Inflammatory macrophage treated with lipopolysaccharide for 1 hour (primary cell): ENCODE measurements at places on chromosomes 16 and 17.

DNA sequence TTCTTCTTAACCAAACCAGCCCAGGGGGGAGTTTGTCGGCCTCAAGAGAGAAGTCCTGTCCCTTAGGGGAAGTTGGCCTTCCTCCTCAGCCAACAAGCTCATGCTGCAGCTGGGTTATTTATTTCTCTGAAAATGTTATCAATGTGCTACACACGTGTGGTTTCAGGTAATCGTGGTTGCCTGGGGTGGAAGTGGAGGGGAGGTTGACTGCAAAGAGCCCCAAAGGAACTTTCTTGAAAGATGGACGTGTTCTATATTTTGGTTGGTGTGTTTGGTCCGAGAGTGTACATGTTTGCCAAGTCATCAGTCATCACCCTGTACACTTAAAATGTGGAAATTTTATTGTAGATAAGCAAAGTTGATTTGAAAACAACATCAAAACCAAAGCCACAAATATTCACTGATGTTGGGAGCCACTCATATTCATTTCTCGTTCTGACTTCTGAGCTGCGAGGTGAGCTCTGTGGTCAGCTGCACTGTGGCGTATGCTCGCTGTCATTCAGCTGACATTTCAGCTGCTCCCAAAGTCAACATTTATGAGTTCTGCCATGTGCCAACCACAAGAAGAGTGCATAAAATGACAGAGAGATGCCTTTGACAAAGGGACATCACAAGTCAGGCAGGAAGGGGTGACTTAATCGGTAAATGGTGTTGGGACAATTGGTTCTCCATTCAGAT lies 26.5 kb upstream of the ADGRG1 start:
- DNase-seq: no peak

DNA sequence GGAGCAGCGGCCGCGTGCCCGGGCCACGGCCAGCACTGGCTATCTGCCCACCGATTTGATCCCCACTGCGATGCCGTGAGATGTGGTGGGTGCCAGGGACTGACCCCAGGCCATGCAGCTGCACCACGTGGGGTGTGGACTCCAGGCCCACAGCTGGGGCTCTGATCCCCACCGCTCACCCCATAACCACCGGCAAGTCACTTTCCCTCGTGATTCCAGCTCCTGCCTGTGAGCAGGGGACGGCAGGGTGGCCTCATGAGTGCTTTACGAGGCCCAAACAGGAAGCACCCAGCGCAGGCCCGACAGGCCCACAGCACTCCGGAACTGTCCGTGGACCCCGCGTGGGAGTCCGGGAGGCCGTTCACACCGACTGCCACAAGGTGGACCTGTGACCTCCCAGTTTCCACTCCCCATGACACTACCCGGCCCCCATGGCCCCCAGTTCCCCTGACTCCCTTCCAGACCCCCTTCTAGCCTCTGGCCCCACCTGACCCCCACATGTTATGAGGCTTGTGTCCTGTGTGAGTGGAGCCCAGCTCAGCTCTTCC lies 616 bp downstream of the PTX4 start:
- no peak for DNase-seq

- DNase-seq: no peak
These were observed 25.8 kb upstream of the NAT9 start for GRCh38 chr17:74801896-74802295.

GRCh38 chr17:13827118-13827517 lies 225.4 kb upstream of the HS3ST3A1 start:
- no peak for DNase-seq

- DNase-seq: no peak
These were observed 7.1 kb downstream of the NUDT16L1 start for GRCh38 chr16:4700380-4700996.

DNA sequence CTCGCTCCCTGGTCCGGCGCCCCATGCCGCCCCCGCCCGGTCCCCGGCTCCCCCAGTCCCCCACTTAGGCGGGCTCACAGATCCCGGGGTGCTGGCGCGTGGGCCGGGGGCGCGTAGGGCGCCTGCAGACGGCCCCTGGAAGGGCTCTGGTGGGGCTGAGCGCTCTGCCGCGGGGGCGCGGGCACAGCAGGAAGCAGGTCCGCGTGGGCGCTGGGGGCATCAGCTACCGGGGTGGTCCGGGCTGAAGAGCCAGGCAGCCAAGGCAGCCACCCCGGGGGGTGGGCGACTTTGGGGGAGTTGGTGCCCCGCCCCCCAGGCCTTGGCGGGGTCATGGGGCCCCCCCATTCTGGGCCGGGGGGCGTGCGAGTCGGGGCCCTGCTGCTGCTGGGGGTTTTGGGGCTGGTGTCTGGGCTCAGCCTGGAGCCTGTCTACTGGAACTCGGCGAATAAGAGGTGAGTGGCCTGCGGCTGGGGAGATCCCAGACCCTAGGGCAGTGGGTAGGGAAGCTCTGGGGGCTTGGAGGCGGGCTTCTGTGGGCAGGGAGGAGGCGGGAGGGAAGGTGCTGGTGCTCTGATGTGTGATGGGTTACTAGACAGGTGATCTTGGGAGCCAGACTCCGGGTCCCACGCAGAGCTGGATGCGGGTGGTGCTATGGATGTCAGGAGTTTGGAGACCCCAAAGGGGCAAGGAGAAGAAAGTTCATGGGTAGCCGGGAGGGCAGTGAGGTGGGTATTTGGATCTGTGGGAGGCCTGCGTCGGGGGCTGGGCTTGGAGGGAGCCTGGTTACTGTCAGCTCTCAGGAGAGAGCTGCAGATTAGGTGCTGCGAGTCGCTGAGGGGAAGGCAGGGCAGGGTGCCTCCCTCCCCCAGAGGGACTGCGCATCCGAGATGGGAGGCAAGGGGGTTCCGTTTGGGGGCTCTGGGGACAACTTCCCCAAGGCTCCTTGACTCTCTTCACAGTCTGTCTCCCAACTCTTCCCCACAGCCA lies 560 bp downstream of the EFNB3 start:
- DNase-seq: no peak

DNA sequence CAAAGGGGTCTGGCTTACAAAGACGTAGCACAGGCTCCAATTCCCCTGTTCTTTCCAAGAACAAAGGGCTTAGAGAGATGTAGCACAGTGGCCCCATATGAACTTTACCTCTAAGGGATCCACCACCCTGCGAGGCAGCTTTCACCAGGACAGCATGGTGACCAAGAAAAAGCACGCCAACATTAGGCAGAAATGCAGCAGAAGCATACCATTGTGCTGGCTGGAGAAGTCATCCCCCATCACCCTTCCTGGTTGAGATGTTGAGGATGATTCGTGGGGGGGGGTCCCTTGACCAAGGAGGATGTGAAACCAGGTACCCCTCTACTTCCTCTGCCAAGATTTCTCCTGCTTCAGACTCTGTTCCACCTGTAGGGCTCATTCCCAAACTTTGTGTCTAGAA lies 48.4 kb downstream of the TMEM114 start:
- no peak for DNase-seq

DNA sequence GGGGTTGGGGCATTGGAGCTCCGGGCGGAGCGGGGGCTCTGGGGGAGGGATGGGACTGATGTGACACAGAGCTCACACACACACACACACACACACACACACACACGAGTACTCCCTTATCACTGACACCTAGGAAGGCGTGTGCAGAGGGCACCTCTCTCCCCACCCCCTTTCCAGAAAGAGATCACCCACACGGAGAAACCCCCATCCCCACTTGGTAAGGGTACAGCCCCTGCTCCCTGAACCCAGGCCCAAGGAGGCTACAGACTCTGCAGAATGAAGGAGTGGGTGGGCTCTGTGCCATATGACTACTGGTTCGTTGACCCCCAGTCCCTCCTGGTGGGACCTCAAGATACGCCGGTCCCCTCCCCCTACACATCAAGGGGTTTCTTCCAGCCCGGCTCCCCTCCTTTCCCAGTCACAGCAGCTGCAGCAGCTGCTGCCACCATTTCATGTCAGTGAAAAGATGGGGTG lies 8.7 kb upstream of the ARHGAP23 start:
- DNase-seq: no peak

GRCh38 chr17:50080827-50081226 lies 14.3 kb upstream of the PDK2 start:
- no peak for DNase-seq

GRCh38 chr16:49712106-49712505 lies 143.8 kb downstream of the ZNF423 start:
- no peak for DNase-seq

DNA sequence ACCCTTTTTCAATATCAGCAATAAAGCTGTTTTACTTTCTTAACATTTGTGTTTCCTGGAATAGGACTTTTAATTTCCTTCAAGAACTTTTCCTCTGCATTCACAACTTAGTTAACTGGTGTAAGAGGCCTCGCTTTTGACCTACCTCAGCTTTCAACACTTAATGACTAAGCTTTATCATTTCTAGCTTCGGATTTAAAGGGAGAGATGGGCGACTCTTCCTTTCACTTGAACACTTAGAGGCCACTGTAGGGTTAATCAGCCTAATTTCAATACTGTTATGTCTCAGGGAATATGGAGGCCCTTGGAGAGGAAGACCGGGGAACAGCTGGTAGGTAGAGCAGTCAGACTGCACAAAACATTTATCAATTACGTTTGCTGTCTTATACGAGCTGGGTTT lies 4.7 kb downstream of the SYNRG start:
- DNase-seq: no peak

- DNase-seq: peak; percentile 77
These were observed 685 bp downstream of the PAQR4 start for GRCh38 chr16:2969545-2970521.

GRCh38 chr17:57121308-57122042 lies 36.4 kb downstream of the AKAP1 start:
- peak; percentile 15 for DNase-seq

- DNase-seq: no peak
These were observed 60.2 kb downstream of the ACSM1 start for GRCh38 chr16:20637247-20637646.

GRCh38 chr16:12513076-12513790 lies 290.5 kb downstream of the CPPED1 start:
- DNase-seq: no peak

DNA sequence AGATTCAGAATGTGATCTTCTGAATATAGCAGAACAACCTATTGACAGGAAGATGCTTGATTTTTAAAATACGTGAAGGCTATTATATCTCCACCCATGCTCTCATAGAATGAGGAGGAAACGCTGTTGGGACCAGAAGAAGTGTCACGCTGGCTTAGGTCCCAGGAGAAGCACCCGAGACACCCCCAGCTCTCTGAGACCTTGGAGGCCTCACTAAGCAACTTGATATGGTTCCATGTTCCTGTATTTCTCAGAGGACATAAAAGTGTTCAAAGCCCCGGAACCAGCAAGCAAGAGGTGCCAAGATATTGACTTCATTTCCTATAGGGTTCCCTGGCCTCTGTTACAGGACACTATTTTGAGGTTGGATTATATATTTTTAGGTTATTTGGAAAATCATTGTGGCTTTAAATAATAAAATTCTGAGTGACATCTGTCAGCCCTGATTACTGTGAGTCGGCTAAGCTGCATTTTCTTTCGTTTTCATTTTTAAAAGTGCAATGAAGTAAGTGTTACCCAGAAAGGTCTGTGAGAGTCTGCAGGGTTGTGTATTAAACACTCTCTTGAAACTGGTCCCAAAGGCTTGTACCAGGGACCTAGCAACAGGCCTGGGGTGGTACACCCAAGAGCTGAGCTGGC lies 400.0 kb downstream of the SOX9 start:
- no peak for DNase-seq

DNA sequence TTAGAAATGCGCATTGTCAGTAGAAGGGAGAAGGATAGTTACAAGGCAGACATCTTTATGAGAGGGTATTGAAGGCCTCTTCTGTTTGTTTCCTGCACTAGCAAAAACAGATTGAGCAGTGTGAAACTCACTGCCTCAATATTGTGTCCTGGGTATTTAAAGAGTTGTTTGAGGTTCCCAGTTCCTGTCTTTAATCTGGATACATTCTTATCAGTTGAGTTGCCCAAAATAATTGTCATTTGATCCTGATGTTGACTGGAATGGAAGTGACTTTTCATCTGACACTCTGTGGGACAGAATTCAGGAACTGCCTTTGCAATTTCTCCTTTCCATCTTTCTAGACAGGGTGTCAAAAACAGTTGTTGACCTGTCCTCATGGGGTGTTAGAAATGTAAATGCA lies 1.7 kb downstream of the ATP6V0A1 start:
- peak; percentile 14 for DNase-seq

- DNase-seq: no peak
These were observed 133.4 kb downstream of the MAP2K6 start for GRCh38 chr17:69547947-69548346.

GRCh38 chr17:34313164-34313563 lies 6.1 kb upstream of the CCL8 start:
- no peak for DNase-seq

GRCh38 chr16:914440-914839 lies 56.3 kb downstream of the LMF1 start:
- peak; percentile 12 for DNase-seq

DNA sequence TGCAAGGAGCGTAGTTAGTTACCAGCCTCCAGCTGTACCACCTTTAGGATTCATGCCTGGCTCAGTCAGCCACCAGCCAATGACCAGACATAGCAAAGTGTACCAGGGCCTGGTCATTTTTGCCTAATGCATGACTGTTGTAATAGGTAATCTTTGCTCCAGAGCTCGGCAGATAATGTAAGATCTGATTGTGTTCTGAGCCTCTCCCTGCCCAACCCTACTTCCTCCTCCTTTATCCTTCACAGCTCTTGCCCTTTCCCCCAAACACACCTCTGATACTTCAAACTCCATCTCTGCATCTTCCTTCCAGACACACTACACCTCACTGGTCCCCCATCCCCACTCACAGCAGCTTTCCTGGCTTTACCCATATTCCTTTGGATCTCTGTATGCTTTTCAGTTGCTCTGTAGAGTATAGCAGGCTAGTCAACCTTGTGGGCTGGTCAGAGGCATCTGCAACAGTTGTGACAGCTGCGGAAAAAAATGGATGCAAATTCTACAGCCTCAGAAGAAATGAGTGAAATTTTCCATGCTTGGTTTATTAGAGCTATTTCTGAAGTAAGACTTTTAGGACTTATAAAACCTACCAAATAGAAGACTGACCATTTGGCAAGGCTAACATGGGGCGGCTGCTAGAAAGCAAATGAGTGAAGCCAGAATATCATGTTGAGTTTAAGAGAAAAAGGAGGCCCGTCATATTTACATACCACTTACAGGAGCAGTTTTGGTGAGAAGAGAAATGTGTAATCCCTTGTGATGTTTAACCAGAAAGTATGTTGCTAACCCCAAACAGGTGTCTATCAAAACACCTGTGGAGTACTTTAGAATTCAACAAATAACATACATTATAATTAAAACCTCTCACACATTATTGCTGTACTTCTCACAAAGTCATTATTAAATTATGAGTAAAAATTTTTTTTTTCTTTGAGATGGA lies 19.9 kb upstream of the C16orf87 start:
- DNase-seq: no peak

- no peak for DNase-seq
These were observed 73.9 kb downstream of the AMFR start for GRCh38 chr16:56351481-56351880.

DNA sequence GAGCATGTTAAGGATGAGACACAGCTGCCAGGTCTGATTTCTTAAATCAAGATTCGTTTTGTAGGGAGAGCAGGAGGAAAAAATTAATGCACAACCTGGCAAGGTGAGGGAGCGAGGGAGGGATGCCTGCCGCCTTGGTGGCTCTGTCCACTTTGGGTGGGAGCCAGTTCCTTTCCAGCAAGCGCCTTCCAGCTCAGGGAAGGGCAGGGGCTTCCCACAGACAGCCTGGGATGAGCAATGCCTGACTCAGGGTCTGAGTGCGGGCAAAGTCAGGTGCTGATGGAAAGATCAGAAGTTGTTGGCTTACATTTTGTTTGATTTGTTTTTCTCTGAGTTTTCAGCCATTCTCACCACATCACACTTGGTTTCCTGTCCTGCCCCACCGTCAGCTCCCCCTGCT lies 220.7 kb downstream of the ENGASE start:
- DNase-seq: no peak

GRCh38 chr17:42467889-42468288 lies 9.2 kb downstream of the ATP6V0A1 start:
- no peak for DNase-seq

GRCh38 chr16:8905168-8905762 lies 23.1 kb downstream of the LITAFD start:
- DNase-seq: no peak
